ENCODE measurements at places on chromosomes 4 and X.

DNA sequence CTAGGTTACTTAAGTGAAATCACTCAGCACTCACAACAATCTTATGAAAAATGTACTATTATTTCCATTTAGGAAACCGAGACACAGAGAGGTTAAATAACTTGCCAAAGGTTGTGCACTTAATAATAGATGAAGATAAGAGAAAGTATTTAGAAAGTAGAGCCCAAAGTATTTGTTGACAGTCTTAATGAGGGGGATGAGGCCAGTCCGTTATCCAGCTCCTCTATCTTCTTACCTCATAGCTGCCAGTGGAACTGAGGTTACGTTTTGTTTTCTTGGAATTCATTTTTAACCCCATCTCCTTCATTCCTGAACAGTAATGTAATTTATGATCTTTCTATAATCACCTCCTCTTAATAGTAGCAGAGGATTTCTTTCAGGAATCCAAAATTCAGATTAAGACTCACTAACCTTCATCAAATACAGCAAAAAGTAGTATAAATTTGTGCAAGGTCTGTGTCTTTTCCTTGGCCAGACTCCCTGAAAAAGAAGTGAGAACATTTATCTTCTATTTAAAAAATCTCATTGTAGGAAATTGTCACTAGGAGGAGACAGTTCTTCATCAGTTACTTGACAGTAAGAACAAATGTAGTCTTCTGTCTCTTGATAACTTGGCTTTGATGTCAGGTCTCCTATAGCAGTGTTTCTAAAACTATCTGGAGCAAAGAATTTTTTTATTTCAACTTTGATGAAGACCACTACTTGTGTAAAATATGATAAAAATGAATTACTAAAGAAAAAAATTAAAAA is 35.5 kb downstream of the F8 start:
- DNase-seq: peak; percentile 12

DNA sequence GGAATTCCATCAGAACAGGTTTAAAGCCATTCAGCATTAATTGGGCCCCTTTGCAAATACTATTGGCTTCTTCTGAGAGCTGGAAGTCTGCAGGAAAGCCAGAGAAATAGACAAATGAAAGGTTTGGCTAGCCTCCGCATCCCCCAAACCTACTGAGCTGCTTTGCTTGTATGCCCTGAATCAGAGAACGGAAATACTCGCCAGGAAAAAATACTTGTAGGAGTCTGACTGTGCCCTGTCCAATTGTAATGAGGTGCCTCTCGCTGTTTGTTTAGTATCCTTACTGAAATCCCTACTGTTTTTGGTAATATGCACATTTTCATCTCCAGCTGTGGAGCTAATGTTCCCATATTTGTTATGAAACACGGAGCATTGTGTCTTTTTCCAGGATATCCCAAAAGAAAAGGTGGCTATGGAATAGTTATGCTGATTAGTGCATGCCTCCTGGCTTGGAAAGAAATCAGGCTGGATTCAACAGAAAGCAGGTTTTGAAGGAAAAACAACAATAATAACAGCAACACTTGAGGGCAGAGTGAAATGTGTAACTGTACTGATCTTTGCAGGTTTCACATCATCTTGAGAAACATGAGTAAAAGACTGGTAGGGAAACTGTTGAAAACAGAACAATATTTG is 50.7 kb upstream of the NLGN4X start:
- no peak for DNase-seq

DNA sequence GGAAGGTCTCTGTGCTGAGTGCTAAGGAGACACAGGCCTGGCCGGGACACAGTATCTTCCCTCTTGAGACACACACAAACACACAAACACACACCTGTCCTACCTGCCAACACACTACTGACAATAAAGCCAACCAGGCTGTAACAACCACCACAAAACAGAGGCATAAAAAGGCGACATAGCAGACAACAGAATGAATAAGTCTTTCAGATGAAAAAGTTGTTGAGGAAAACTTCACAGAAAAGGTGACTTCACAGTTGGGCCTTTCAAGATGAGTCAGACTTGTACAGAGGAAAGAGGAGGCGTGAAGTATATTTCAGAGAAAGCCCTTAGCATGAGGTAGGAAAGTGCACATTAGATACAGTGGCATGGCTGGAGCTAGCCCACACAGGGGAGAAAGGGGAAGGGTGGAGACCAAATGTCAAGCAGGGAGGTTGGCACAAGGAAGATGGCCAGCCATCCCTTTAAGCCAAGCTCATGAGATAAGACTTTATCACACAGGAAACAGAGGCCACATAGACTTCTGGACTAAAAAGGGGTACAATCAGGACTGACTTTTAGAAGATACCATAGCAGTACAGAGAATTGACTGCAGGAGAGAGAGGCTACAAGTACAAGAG is 54.0 kb downstream of the SLC9A7 start:
- no peak for DNase-seq

- DNase-seq: no peak
Measured at GRCh38 chrX:42098900-42099299, 175.5 kb upstream of the CASK start.

GRCh38 chr4:75030649-75031235 is 97.8 kb downstream of the PARM1 start:
- DNase-seq: no peak

- peak; percentile 95 for DNase-seq
Measured at GRCh38 chr4:70721747-70722146, at the start of gene RUFY3. RUFY3 (plus strand) TSS chr4:70721964; CDS start chr4:70722574, 610 bp downstream.

DNA sequence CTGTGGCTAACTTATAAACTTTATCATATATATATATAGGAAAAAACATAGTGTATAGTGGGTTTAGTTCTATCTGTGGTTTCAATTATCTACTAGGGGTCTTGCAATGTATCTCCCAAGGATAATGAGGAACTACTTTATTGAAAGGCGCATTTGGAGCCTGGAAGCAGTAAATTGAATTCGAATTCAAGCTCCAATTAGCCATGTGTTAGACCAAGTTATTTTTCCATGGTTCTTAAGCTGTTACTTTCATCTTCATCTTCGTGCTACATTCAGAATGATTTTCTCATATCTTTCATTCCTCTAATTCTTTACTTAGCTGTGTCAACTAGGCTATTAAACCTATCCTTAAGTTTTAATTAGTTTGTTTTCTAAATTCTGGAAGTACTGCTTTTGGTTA is 27.2 kb upstream of the MANBA start:
- DNase-seq: no peak

DNA sequence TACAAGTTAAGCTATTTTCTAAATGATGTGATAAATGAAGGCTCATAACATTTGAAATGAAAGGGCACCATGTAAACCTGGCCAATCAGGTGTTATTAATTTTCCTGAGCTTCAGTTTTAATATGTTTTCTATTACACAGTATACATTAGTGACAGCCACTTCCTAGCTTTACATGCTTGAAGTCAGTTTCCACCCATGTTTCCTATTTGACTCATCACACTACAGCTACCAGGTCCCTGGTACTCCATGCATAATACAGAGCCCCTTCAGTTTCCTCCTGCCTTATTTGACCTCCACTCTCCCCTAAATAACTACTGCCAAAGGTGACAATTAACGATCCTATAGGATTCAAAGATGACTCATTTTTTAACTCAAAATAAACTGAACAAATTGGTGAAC is 18.3 kb downstream of the ZNF518B start:
- DNase-seq: no peak

- no peak for DNase-seq
Measured at GRCh38 chr4:89765528-89765927, 71.4 kb downstream of the SNCA start.

All from globus pallidus (tissue), 1 donor.